NCI-H2029 (cell line): ENCODE measurements at places on chromosomes 4 and X.

GRCh38 chrX:151828439-151829080 is 84.1 kb upstream of the MAGEA4 start:
- DNase-seq = no peak

DNA sequence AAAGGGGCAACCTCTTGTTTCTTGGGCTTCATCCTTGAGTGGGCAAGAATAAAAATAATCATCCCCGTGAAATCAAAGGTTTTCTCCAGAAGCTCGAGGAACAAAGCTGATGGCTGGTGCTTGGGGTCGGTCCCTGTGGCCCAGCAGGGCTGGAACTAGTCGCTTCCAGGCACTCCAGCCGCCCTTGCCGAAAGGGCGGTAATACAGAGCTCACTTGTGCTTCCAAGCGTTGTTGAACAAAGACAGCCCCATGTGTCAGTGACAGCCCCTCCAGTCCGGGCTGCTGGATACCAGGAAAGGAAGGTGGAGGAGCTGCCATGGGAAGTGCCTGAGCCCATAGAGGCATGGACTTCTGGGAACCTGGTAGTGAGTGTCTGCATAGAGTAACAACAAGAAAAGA is 5.2 kb downstream of the HELT start:
- no peak for DNase-seq

DNA sequence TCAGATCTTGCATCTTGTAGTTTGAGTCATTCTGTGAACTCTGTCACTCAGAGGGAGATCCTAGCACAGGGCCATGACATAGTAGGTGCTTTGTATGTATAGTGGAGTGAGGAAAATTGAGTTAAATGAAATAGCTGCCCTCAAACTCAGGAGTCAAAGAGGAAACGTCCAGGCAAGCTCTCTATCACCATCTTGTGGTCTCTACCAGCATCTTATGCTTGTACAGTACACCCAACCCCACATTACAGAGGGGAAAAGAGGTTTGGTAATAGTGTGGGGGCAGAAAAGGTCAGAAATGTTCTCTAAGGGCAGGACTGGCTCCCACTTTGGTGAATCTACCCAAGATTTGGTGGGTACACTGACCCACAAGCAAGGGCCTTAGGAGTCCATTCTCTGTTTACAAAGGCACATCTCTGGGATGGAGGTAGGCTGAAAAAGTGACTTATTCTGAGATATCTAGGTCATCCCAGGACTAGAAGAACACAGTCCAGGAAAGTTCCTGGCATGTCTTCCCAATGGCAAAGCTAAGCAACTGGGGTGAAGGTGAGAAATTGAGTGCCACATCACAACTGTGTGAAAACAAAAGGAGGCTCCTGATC is 131.8 kb downstream of the OR13H1 start:
- DNase-seq = no peak

- no peak for DNase-seq
Observed at GRCh38 chr4:118740869-118741268, 55.7 kb downstream of the METTL14 start.

DNA sequence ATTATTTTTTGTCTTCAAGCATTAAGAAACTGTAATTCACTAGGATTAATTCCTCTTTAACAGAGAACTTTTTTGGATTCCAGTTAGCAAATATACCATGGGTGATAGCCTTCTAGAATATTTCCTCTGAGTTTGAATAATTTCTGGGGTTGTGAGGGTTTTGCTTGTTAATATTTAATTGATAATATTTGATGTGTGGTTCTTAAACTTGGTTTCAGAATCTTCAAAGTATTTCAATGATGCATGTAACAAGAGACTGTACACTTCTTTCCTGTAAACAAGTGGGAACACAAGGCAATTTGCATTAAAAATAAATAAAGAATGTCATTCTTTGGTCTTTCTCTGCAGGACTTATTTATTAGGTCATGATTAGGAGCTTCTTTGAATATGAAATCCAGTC is 9.5 kb upstream of the C4orf51 start:
- no peak for DNase-seq

GRCh38 chr4:6782846-6783110 is 251 bp downstream of the KIAA0232 start:
- DNase-seq = no peak

- DNase-seq = no peak
Observed at GRCh38 chr4:101157415-101158133, 189.8 kb downstream of the PPP3CA start.

DNA sequence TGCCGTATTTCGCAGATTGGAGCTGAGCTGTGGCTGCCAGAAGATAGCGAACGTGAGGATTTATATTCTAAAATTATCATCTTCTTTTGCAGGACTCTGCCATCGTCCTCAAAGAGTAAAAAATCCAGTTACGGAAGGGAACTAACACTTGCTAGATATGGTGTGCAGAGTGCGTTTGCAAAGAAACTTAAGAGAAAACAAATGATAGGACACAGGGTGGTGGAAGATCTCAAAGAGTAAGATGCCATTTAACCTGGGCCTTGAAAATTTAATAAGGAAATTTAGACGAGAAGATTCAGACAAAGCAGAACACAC is 566 bp downstream of the LARP7 start:
- no peak for DNase-seq

- DNase-seq = no peak
Observed at GRCh38 chr4:40648742-40649281, 19.1 kb upstream of the RBM47 start.

DNA sequence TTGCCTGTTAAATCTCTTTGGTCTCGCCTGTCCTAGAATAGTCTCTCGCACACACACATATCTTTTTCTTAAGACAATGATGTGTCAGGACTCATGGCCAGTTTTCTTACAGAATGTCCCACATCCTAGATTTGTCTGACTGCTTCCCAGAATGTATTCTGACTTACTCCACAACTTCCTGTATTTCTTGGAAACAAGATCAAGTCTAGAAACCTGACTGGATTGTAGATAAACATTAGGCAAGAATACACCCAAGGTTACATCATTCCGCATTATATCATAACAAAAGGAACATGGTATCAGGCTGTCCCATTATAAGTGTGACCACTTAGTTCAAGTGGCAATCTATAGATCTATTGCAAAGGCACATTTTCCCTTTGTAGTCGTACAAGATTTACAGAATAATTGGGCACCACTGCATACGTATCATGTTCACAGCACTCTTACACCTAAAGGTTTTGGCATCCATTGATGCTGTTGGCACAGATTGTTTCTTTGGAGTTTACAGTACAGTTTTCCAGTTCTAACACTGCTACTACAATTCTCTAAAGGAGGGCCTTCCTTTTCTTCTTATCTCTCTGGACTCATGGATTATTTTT is 56.4 kb downstream of the FBXW7 start:
- no peak for DNase-seq

GRCh38 chr4:40502934-40503333 is 126.7 kb downstream of the RBM47 start:
- no peak for DNase-seq

- DNase-seq = no peak
Observed at GRCh38 chrX:78517124-78517523, 142.0 kb downstream of the RTL3 start.

DNA sequence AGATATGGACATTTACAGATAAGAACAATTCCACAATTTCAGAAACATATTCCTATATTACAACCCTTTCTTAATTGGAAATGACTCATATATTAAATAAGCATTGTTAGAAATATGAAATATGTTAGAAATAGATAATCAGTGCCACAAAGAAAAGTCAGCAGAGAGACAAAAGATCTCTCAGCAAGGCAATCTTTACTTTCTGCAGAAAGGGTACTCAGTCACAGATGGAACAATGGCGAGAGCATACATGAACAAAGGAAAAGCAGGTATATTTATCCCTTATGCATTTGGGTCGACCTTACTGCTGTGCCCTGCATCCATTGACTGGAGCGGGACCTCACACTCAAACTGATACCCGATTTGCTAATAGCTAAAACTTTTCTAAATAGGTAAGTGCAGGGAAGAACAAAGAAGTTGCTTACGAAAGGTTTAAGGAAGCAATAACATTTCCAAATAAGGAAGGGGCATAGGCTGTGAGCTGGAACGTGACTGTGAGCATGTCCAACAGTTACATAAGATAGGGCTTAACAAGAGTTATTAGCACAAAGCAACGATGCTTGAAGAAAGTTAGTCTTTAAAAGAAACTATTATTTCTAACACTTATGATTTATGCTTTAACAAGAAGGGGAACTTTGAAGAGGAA is 40.8 kb downstream of the MGARP start:
- DNase-seq = no peak

DNA sequence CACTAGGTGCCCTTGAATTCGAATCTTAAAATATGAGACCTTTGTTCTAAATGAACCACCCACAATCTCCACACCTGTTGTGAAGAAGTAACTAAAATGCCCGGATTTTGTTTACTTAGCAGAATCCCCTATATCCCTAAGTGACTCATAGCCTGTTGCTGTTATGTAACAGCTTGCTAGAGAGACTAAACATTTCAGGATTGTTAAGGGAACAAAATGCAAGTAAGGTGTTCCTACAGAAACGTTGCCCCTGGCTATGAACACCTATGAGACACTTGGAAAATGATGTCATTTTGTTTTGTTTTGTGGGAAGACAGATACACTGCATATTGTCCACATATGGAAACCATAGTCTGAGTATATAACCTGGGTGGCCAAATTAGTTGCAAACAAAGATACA is 24.2 kb upstream of the MXRA5 start:
- DNase-seq = no peak

DNA sequence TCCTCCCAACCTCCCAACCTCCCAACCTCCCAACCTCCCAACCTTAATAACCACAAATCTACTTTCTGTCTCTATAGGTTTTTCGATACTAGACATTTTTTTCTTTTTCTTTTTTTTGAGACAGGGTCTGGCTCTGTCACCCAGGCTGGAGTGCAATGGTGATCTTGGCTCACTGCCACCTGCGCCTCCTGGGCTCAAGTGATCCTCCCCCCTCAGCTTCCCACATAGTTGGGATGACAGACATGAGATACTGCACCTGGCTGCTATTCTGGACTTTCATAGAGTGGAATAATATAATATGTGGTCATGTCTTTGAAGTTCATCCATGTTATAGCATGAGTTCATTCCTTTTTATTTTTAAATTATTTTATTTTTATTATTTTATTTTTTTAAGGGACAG is 39.5 kb upstream of the ZFX start:
- DNase-seq = no peak

DNA sequence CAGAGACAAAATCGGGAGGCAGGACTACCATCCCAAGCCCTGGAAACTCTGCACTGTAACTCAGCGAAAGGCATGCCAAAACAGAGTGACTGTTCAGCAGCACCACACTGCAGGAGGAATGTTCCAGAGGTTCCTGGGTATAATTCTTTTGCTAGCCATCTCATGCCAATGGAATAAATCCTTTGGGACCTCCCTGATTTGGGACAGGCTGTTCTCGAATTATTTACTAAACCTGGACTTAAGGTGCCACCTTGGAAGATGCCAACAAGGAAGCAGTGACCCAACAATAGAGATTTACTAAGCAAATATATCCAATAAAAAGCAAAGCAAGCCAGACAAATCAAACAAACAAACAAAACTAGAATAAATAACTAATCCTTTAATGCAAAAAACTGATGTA is 9.3 kb downstream of the AADAT start:
- no peak for DNase-seq

- no peak for DNase-seq
Observed at GRCh38 chr4:155944516-155944915, 9.2 kb downstream of the CTSO start.
